Activated CD4-positive, alpha-beta T cell treated with anti-CD3 and anti-CD28 coated beads for 1 hour (primary cell): ENCODE measurements at places on chromosomes 16 and 17.

- DNase-seq: no peak
These were observed 21.9 kb downstream of the MRM1 start for GRCh38 chr17:36623281-36623680.

- no peak for DNase-seq
These were observed 13.9 kb downstream of the MAP2K6 start for GRCh38 chr17:69428252-69428980.

DNA sequence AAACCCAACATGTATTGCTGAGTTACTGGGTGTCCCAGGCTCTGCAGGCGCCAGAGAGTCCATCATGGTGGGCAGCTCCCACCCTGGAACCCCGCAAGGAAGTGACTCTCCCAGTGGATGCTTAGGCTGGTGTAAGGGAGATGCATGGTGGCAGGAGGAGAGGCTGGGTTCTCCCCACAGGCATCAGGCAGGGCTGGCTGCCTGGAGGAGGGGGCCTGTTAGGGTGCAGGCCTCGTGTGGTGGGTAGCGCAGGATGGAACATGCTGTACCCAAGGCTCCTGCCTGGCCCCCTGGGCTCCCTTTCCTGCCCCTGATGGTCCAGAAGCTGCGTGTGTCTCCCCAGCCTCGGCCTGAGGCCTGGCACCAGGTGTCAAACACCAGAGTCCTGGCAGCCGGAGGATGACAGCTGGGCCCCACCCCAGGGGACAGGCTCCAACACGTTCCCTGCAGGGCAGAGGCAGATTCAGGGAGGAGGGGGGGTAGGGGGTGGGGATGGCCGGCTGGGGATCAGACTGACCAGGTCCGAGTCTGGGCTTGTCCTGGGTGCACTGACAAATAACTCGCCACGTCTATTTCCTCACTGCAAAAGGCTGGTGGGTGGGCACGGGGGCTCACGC lies 40.2 kb upstream of the CIBAR2 start:
- no peak for DNase-seq

DNA sequence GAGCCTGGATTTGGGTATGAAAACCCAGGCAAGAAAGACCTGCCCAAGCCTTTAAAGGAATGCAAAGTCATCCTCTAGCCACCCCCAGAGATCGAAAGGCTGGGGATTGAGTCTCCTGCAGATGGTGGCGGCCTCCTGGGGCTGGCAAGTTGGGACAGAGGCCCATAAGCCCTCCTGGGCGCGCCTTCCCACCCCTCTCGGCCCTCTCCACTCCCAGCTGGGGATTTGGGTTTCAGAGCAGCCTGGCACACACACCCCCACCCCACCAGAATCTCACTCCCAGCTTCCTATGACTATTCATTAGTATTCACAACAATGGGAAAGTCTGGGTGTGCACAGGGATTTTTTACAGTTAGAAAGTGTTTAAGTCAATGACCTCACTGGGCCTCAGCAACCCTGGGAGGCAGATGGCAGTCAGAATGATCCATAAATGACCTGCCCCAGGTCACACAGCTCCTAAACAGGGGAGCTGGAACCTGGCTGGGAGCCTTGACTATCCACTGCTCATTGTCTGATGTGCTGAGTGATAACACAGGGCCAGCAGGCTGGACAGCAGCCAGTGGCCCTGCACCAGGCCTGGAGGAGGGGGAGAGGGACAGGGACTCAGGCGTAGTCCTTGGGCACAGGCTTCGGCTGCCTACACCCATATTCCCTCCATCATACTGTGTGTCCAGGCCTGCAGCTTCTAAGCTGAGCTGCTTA lies 12.1 kb downstream of the NHERF1 start:
- DNase-seq: no peak

DNA sequence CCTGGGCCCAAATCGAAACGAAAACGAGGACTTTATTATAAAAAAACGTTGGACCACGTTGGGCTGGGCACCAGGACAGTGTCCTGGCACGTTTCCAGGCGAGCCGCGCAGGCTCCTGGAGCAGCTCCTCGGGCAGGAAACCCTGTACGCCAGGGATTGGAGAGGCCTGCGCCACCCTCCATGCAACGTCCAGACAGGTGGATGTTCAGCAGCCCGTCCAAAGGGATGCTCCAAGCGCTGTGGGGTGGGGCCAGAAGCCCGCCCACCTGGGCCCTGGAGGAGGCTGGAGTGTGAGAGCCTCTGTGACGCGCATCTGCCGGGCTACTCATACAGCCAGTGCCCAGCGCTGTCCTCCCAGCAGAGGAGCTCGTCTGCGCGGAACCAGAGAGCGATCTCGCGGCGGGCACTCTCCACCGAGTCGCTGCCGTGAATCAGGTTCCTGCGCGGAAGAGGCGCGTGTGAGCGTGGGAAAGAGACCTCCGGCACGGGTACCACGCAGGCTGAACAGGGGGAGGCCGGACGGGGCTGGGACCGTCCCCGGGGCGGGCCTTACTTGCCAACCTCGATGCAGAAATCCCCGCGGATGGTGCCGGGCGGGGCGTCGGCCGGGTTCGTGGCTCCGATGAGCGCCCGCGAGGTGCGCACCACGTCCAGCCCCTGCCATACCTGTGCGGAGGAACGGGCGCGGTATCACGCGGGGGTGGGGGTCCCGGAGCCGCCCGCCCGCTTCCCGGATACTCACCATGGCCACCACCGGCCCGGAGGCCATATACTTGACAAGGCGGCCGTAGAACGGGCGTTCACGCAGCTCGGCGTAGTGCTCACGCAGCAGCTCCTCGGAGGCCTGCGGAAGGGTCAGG lies 785 bp downstream of the NME3 start:
- no peak for DNase-seq

- DNase-seq: no peak
These were observed 47.0 kb downstream of the TNFRSF13B start for GRCh38 chr17:16924696-16925440.

- DNase-seq: no peak
These were observed 277.9 kb upstream of the MON1B start for GRCh38 chr16:76913046-76913445.

DNA sequence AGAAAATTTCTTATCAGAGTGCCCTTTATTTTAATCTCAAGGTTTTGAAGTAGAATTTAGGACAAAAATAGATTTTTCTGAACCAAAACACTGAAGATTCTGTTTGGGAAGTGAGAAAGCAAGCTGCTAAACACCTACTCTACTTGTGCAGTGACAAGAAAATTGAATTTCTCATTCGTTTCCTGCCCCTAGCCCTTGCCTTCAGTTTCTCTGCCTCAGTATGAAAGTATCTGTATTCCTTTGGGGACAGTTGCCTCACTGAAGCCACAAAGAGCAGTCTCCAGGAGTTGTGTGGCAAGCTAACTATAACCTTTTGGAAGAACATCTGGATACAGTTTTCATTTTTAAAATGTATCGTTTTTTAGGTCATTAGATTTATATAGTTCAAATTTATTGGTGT lies 19.7 kb downstream of the MOSMO start:
- DNase-seq: no peak

DNA sequence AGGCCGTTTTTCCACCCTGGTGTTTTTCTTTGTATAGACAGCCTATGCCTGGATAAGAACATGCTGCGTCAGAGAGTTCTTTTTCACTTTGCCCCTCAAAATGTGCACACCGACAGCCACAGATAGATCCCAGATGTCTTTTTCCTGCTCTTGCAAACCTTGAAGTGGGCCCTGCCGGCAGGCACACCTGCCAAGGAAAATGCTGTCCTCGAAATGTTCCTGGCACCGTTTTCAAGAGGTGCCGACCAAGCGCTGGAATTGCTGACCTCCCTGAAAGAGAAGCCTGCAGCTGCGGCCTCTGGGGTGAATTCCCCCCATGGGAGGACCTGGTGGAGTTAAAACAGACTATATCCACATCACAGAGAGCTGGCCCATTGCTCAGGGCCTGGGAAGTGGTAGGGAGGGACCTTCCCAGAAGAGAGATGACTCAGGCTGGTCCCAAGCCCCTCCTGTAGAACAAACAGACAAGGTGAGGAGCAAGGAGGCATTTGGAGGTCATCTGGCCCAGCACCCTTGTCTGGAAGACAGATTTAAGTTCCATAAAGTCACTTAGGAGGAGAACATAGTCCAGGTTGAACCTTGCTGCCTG lies 668.1 kb downstream of the MAF start:
- no peak for DNase-seq

DNA sequence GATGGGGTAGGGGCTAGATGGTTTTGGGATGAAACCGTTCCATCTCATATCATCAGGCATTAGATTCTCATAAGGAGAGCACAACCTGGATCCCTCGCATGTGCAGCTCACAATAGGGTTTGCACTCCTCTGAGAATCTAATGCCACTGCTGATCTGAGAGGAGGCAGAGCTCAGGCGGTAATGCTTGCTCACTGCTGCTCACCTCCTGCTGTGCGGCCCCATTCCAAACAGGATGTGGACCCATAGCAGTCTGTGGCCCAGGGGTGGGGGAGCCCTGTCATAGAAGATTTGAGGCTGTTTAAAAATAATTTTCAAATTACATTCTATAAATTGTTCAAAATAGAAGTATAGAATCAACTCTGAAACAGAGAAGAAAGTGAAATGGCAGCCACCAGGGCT lies 50.8 kb downstream of the PHKB start:
- DNase-seq: no peak

DNA sequence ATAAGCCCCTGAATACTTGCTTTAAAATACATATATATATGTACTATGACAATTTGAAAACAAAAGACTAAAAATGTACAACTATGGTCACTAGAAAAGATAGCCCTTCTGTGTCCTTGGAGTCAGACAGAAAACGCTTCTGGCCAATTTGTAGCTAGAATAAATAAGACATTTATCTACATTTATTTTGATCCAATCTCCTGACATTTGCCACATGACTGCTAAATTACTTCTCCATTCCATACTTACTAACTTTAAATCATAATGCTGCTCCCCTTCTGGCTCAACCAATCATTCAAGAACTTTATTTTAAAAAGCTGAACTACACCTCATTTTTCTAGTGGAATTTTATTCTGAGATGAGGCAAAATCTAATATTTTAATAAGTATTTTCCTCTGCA lies 65.8 kb downstream of the CYTH1 start:
- DNase-seq: no peak

DNA sequence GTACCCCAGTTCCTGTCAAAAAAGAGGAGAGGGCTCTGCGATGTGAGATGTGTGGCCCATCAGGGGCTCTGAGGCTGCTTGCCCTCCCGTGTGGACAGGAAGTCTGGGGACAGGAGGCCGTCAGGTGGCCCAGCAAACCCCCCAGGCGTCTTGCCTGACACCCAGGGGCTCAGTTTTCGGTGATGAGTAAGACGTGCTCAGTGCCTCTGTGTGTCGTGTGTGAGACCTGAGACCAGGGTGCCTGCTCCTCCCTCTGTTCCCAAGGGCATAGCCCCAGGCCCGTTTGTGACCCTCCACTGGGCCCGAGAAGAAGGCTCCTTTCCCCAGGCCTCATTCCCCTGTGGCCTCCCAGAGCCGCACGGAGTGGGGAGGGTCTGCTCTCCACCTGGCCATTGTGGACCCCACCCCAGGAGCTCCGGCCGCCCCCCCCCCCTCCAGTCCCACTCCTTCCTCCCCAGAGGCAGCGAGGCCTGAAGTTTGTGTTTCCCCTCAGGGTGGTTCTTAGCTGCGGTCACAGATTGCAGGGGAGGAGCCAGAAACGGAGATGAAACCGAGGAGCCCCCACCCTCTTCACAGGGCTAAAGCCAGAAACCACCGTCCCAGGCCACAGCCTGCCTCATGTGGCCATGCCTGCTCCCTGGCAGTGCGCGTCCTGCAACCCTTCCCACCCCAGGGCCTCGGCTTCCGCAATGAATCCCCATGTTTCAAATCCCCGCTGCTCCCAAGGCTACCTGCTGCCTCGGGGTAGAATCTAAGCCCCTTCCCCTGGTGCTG lies 4.9 kb upstream of the ACTG1 start:
- no peak for DNase-seq

DNA sequence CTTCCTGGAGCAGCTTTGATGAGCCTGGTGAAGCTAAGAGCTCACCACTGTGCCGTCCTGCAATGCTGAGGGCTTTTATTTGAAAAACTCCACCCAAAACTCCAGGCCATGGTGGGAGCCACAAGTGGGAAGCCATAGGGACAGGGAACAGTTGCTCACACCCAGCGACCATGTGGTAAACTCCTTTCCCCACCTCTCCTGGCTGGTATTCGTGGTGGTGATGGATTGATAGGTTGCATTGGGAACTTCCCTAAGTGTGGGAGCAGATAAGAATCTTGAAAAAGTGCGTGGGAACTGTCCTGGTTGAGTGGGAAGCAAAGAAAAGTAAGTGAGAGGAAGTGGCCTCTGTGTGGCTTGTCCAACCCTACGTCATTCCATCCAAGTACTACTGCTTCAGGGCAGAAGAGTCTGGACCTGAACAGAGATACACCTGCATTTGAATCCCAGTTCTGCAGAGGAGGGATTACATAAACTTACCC lies at the start of gene CCL1:
CCL1 (minus strand) TSS at position 51 of the 479 bp plus-strand sequence. CDS start 72 bp downstream, outside the sequence.
- DNase-seq: no peak

DNA sequence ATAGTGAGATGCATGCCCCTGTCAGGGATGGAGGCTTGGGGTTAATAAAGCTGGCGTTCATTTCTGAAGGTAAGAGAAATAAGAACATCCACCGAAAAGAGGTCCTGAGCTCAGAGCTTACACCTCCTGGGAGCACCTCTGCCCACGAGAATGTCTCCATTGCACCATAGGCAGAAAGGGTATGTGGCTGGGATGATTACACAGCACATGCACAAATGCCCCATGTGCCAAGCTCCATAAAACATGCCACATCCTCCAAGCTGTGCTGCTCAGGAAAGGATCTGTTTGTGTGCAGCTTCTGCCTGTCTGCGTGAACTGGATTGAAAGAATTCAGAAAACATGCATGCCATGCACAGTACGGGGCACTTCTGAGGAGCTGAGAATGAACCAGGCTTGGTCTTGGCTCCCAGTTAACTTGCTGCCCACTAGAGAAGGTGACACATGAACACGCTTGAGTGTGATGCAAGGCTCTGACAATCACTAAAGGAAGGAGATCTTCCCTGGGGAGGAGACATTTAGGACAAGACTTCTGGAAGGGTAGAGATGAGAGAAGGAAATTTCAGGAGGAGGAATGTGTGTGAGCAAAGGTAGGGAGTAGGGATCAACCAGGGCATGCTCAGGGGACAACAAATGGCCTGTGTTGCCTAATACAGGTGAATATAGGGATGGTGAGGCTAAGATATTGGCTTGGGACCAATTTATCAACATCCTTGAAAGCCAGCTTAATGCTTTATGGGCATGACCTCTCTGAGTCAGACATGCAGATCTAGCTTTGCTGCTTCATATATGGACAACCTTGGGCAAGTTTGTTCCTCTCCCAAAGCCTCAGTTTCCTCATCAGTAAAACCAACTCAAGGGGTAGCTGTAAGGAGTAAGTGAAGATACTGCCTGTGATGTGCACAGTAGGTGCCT lies 32.0 kb upstream of the SMPD3 start:
- DNase-seq: no peak

- DNase-seq: no peak
These were observed 10.3 kb upstream of the AKAP10 start for GRCh38 chr17:19987897-19988296.

- DNase-seq: no peak
These were observed 8.5 kb downstream of the PECAM1 start for GRCh38 chr17:64382061-64382583.
